ENCODE measurements at places on chromosomes 4 and X.
A peak's percentile ranks its signal among the peaks of the same experiment; 100 is the strongest.

DNA sequence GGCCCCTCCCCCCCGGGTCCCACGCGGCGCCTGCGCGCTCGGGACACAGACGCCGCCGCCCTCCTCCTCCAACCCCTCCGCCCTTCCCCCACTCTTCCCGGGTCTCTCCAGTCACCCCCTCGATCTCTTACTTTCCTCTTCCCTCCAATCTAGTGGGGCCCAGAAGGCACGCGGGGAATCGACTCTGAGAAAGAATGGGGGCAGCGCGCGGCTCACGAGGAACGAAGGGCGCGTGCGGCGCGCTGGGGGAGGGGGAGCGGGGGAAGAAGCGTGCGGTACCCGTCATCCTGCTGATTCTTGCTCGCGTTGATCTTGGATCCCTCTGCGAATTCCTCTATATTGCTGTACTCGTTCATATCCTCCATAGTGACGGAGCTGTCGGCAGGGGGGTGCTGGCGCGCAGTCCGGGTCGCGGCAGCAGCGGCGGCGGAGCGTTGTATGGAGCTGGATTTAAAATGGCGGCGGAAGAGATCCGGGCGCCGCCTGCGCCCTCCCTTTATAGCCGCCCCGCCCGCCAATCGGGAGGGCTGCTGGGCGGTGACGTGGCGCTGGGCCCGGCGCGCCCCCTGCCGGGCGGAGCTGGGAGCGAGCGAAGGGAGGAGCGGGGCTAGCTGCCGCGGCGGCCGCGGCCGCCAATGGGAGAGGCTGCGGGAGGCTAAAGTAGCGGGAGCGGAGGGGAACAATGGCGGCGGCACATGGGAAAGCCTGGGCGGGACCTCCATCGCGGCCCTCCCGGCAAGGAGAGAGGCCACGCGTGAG lies 1.1 kb downstream of the HNRNPDL start:
- peak; percentile 97 for DNase-seq

- no peak for DNase-seq
Measured at GRCh38 chrX:42143866-42144592, 220.7 kb upstream of the CASK start.

DNA sequence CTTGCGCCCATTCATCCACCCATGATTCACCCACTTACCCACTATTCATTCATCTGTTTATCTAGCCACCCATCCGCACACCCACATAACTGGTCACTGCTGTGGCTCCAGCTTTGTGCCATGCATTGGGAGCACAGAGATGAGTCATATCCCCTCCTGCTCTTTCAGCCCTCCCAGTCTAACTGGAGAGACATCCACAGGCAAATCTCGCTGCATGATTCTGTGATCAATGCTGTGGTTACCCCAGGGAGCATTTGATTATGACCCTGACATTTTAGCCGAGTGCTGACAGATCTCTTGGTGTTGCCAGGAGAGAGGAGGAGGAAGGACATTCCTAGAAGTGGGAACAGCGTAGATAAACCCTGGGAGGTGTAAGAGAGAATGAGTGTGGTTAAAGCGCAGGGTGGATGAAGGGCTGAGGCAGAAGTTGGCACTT lies 10.4 kb upstream of the PORCN start:
- no peak for DNase-seq

DNA sequence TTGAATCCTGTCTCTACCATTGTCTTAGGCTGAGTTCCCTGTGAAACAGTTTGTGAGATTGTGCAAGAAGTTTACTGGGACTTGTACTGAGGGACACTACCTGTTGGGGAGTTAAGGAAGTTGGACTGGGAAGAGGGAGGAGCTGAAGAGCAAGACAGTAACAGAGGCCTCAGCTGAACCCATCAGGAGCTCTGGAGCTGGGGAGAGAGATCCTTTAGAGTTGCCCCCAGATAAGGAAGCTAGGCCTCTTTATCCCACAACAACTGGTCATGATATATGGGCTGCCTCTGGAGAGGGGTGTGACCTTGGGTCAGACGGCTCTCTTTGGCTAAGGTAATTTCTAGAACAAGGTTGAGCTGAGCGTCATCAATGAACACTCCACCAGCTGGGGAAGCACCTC lies 137.8 kb upstream of the SLC4A4 start:
- DNase-seq: no peak

GRCh38 chr4:4735136-4735750 lies 124.2 kb upstream of the MSX1 start:
- DNase-seq: no peak

DNA sequence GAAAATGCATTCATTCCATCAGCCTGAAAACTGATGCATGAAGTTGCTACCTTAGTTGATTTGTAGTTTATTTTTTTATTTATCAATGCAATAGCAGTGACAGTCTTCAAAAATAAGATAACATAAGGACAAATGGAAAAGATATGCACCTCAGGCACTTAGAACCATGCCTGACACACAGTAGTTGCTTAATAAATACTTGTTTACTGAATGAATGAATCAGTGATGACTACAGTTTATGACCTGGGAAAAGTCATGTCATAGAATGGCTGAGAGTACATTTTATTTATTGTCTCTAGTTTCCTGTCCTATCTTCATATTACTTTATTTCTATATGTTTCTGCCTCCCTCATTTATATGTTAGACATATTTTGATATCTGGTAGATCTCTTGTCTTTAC lies 171.8 kb downstream of the TLL1 start:
- DNase-seq: no peak

DNA sequence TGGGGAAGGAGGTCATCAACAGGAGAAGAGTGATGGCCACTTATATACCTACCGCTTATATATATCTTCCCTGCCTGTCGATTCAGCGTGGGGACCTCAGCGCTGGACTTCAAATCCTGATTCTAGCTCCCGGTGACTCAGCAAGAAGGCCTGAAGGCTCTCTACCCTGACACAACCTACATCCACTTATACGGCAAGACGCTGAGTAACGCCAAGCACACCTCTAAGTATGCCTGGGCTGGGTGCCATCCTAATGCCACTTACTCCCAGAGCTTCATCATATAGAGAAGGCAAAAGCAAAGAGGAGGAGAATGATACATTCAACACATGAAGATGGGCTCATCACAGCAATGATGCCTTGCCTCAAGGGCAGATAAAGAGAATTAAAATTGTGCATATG lies 198.3 kb downstream of the CHIC2 start:
- DNase-seq: no peak
